ENCODE measurements at places on chromosomes 4 and X.

DNA sequence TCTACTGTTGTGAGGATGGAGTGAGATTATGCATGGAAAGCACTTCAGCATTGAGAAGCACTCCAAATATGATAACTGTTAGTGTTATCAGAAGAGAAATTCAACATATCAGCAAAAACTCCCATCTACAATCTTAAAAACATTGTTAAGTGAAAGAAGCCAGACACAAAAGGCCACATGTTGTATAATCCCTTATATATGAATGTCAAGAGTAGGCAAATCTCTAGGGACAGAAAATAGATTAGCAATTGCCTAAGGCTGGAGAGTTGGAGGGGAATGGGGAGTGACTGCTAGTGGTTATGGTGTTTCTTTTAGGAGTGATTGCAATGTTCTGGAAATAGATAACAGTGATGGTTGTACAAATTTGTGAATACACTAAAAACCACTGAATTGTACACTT is 122.5 kb upstream of the LNX1 start:
- DNase-seq: no peak

DNA sequence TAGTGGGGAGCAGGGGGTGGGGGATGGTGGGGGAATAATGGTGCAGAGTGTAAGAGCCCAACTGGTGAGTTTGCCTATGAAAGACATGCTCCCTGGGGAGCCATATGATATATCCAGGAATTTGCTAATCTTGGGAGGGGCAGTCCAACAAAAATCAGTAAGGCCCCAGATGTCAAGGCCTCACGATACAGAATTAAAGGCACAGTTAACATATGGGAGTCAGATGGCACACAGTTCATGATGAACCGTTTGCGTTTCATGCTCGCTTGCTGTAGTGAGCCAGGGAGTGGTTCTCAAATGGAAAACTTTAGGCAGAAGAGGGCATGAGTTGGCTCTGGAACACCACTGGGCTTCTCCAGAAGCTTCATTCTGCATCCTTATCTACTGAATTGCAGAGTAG is 33.9 kb upstream of the VCX2 start:
- DNase-seq: no peak

DNA sequence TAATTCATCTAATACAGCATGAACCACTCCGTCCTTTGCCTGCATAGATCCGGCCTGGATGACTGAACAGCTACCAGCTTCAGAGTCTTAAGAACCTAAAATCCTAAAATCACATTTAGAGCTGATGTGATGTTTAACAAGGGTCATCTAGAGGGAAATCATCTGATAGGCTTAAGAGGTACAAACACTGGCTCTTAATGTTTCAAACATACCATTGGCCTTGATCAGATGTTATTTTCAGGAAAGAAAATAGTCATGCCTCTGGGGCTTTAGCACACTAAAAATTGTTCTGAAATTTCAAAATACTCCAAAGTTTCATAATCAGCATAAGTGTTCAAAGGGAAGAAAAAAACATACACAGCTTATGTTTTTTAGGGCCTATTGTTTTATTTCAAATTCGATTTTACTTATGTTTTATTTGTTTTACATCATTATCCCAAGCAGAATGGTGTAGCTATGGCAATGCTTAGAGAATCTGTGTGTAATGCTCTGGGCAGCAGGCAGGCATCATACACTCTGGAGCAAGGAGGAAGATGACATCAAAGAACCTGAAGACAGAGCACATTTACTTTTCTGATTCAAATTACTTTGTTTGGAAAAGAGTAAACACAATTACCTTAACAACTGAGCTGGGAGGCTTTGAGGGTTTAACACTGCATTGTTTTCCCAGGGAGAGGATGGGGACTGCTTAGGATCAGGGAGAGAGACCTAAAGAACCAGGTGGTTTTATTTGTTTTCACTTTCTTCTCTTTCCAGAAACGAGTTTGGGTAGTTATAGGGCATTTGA is 25.3 kb upstream of the LEF1 start:
- no peak for DNase-seq

GRCh38 chrX:103565752-103566151 is 19.6 kb upstream of the TCEAL4 start:
- no peak for DNase-seq

DNA sequence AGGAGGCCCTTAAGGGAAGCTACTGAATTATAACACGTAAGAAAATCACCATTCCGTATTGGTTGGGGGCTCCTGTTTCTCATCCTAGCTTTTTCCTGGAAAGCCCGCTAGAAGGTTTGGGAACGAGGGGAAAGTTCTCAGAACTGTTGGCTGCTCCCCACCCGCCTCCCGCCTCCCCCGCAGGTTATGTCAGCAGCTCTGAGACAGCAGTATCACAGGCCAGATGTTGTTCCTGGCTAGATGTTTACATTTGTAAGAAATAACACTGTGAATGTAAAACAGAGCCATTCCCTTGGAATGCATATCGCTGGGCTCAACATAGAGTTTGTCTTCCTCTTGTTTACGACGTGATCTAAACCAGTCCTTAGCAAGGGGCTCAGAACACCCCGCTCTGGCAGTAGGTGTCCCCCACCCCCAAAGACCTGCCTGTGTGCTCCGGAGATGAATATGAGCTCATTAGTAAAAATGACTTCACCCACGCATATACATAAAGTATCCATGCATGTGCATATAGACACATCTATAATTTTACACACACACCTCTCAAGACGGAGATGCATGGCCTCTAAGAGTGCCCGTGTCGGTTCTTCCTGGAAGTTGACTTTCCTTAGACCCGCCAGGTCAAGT is 6.9 kb upstream of the MSANTD1 start:
- DNase-seq: no peak

GRCh38 chr4:127097061-127097460 is 535.7 kb upstream of the INTU start:
- DNase-seq: no peak

DNA sequence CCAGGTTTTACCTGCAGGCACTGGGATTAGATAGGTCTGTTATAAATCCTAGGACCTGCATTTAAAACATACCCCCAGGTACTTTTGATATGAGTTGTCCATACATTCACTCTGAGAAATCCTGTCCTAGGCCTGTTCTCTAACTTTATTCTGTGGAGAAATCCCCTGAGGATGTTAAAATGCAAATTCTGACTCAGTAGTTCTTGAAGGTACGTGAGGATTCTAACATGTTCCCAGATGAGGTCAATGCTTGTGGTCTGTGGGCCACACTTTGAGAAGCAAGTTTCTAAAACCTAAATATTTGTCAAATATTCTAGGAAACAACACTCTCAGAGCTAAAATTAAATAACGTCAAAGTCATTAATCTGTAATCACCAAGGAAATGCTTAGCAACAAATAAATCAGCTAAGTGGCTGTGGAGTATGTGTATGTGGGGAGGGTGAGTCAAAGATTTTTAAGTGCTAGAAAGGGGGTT is 101.3 kb upstream of the MAGEB16 start:
- no peak for DNase-seq

GRCh38 chrX:13906093-13906492 is 89.2 kb upstream of the GPM6B start:
- no peak for DNase-seq

GRCh38 chr4:3320361-3321023 is 27.7 kb downstream of the RGS12 start:
- no peak for DNase-seq

GRCh38 chr4:64781737-64782326 is 372.6 kb upstream of the TECRL start:
- DNase-seq: peak; percentile 8

DNA sequence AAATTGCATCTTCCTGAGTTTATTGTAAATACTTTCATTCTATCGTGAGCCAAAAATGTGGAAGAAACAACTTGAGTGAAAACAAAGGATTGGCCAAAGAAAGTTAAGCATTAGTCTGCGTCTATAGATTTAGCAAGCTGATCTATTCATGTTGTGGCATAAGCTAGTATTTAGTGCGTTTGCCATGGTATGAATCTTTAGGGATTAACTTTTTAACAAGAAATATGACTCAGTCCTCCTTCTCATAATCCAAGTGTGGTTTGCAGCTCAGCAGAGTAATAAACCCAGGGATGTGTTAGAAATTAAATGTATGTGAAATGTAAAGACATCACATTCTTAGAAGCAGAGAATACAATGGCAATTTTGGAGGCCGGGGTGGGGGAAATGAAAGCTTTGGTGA is 1110.9 kb downstream of the NLGN4X start:
- DNase-seq: no peak

- DNase-seq: no peak
Measured at GRCh38 chrX:110394651-110395050, 36.0 kb downstream of the RTL9 start.

DNA sequence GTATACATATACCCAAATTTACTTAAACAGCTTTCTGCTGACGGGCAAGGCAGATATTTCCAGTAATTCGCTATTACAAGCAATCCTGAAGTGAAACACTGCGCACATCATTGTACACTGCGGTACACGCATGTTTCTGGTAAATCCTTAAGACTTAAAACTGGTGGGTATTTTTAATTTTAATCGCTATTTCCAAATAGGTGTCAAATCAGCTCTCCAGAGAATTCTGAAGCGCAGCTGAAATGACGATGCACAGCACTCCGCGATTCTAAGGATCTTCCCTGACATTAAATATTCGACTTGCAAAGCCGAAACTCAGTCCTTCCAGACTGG is 361 bp downstream of the TMEM128 start:
- no peak for DNase-seq

DNA sequence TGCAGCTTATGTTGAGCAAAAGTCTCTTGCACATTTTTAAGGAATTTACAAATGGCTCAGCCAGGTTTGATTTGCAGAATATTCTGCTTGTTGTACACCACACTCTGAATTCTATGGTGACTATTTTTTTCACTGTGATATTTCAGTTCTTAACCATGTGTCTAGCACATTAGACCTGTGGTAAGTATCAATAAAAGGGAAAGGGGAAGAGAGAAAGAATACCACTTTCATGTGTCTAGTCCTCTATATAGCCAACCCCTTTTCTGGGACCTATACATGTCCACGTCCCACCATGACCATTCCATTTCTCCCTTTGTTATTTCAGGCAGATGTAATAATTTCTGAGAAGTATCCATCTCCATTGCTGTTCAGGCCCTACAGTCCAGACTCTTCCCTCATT is 121.3 kb upstream of the PNPLA4 start:
- no peak for DNase-seq

DNA sequence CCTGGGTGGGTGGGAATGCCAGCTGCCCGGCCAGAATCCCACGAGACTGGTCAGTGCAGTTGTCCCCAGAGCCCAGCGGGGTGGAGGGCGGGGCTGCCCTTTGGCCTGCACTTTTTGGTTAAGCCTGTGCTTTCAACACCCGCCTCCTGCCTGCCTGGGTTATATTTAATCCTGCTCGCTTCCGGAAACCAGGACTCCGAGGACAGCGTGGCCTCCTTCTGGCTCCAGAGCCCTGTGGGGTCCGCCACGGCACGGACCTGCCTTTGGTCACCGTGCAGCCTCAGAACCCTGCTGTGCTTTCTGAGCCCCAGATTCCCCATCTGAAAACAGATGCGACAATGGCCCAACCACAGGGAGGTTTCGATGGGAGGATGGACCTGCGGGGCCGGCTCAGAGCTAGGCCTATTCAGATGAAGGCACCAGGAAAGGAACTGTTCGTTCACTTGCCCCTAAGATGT is 29.4 kb upstream of the KIAA0232 start:
- DNase-seq: no peak
